Esophagus squamous epithelium (tissue), 5 donors: ENCODE measurements at places on chromosomes 11 and 22. TPM values are rescaled to one million over a fixed set of nuclear protein-coding genes. Genes with fewer than 3 reads are reported as not detected.

Gene CYP2D6
- 0.91 TPM for total RNA-seq

Gene A4GALT
- 20.8 TPM for total RNA-seq

Gene SORL1
- 16.4 TPM for total RNA-seq

Gene LIF
- 0.12 TPM for total RNA-seq

Gene OR8D4
- not detected for total RNA-seq

Gene CCDC15
- total RNA-seq, result 2.0 TPM

Gene KCNJ11
- total RNA-seq, result 1.5 TPM

Gene SLCO2B1
- total RNA-seq, result 3.6 TPM

Gene CPT1B
- total RNA-seq, result 3.5 TPM

Gene DYNC2H1
- total RNA-seq, result 13.9 TPM

Gene WT1
- not detected for total RNA-seq

Gene SCGB1D2
- not detected for total RNA-seq

Gene CHRNA10
- 0.38 TPM for total RNA-seq

Gene NRIP3
- total RNA-seq, result 0.66 TPM

DNA sequence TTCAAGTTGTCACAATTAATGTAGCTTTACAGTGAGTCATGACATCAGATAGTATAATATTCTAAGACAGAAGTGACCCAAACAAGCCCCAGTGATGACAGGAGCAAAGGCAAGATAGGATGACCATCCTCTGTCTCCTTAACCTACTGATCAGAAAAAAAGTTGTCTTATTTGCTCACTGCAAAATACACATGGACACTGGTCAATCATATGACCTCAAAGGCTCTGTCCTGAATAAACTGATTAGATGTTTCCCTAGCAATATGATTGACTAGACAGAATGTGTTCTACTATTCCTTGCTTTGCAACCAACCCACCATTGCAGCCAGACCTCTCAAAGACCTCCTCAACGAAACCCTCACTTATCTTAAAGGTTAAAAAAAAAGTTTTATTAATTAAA, 117.4 kb downstream of the SYN3 start:
- H3K4me1 ChIP-seq, result no peaks in the 10 kb centered on the region
- no peaks in the 10 kb centered on the region for H3K27me3 ChIP-seq
- no peak overlapping the region for H3K4me3 ChIP-seq
- H3K36me3 ChIP-seq, result no peaks in the 10 kb centered on the region
- H3K27ac ChIP-seq, result no peak overlapping the region
- no peak for DNase-seq

- H3K27ac ChIP-seq, result no peak overlapping the region
- no peaks in the 10 kb centered on the region for H3K27me3 ChIP-seq
- no peak for DNase-seq
- no peak overlapping the region for H3K4me3 ChIP-seq
- no peaks in the 10 kb centered on the region for H3K36me3 ChIP-seq
These were observed 101.9 kb downstream of the ARL14EP start for GRCh38 chr11:30424844-30425243.

- no peaks in the 10 kb centered on the region for H3K27me3 ChIP-seq
- DNase-seq, result no peak
- H3K4me1 ChIP-seq, result no peaks in the 10 kb centered on the region
- H3K36me3 ChIP-seq, result no peaks in the 10 kb centered on the region
- H3K4me3 ChIP-seq, result no peak overlapping the region
These were observed 2.8 kb upstream of the CD3E start for GRCh38 chr11:118301600-118302195.

GRCh38 chr11:126884192-126884591, 116.4 kb downstream of the KIRREL3 start:
- DNase-seq, result no peak
- no peaks in the 10 kb centered on the region for H3K27me3 ChIP-seq

- H3K27ac ChIP-seq, result no peak overlapping the region
- H3K36me3 ChIP-seq, result no peaks in the 10 kb centered on the region
- H3K4me3 ChIP-seq, result no peak overlapping the region
- H3K27me3 ChIP-seq, result no peaks in the 10 kb centered on the region
- H3K4me1 ChIP-seq, result peaks cover 51% of the 10 kb centered on the region
These were observed 45.5 kb downstream of the APIP start for GRCh38 chr11:34870548-34871196.

DNA sequence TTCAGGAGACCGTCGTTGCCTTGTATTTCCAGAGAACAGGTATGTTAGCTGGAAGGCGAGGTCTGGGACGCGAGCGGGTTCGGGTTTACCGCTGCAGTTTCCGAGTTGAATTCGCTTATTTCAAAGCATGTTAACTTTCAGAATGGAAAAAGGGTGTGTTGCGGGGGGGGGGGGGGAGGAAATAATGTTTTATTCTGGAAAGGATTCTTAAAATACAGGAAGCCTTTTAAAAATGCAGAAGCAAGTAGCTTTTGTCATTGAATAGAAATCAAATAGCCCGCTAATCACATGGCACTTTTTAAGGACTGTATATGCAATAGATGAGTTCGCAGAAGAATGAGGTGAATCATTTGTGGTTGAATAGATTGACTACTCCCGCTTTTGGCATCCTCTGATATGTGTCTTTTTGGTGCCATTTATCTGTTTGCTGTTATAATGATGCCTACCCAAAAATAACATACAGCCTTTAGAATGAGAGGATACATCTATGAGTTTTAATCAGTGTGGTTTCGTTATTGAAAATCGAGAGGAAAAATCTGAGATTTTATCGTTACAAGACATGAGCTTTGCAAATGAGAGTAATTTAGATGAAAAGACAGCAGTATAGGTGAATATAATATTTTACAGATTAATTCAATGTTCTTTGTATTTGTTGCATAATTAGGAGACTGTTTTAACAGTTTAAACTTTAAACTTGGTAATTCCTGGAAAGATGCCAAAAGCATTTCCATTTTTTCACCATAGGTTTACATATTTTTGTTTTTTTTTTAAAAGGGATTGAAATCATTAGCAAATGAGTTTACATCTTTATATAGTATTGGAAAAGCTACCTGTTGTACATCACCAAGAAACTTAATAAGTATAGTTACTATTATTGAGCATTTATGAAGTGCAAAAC, 1.7 kb downstream of the PDE3B start:
- peaks cover 7% of the 10 kb centered on the region for H3K4me1 ChIP-seq
- peak overlapping the region; percentile 50 for H3K4me3 ChIP-seq
- no peaks in the 10 kb centered on the region for H3K27me3 ChIP-seq
- H3K36me3 ChIP-seq, result no peaks in the 10 kb centered on the region
- DNase-seq, result no peak

DNA sequence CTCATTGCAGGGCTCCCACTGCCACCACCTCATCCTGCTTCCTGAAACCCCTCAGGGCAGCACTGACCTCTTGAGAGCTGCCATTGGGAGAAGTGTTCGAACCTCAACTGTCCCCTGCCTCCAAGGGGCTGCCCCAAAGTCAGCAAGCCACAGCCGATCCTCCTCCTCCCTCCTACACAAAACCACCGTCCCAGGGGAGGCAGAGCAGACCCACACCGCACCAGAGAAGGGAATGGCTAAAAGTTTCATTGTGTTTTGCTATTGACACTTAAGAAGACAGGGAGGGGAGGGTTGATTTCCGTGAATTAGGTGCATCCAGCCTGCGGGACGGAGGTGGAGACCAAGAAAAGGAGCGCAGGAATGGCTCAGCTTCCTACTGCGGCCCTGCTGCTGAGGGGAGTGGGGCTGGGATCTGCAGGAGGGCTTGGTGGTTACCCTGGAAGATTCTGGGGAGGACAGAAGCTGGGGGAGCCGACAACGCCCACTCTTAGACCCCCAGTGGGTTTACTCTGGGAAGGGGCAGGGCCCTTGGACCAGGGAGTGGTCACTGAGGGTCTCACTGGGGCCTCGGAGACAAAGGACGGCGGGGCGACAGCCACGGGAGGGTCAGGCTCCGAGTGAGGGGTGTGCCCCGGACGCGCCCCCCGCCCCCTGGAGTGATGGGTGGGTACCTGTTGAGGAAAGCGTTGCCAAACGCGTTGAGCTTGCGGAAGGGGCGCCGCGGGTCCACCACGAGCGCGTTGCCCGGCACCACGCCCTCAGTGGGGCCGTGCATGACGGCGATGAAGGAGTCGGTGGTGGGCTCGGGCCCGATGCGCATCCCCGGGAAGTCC, 815 bp downstream of the EHD1 start:
- peaks cover 37% of the 10 kb centered on the region for H3K4me1 ChIP-seq
- H3K27me3 ChIP-seq, result no peaks in the 10 kb centered on the region
- DNase-seq, result no peak
- peak overlapping the region; percentile 91 for H3K27ac ChIP-seq
- peaks cover 7% of the 10 kb centered on the region for H3K36me3 ChIP-seq
- peak overlapping the region; percentile 81 for H3K4me3 ChIP-seq

DNA sequence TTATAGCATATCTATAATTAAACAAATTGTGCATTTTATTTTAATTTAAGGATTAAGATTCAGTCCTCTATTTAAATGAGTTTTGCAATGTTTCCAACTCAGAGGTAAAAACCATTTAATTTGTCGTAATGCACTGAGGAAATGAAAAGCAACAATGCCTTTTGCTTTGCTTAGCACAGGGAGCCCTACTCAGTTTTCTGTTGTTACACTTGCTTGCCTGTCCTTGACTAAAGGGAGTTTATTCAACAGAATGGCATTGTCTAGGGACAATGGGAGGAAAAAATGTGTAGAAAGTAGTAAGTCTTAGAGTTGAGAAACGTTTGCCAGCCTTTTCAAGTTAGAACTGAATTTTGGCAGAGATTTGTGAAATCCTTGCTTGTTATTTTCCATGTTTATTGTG, 734.2 kb upstream of the ANO3 start:
- no peaks in the 10 kb centered on the region for H3K4me1 ChIP-seq
- H3K27ac ChIP-seq, result no peak overlapping the region
- no peaks in the 10 kb centered on the region for H3K27me3 ChIP-seq
- H3K36me3 ChIP-seq, result no peaks in the 10 kb centered on the region

DNA sequence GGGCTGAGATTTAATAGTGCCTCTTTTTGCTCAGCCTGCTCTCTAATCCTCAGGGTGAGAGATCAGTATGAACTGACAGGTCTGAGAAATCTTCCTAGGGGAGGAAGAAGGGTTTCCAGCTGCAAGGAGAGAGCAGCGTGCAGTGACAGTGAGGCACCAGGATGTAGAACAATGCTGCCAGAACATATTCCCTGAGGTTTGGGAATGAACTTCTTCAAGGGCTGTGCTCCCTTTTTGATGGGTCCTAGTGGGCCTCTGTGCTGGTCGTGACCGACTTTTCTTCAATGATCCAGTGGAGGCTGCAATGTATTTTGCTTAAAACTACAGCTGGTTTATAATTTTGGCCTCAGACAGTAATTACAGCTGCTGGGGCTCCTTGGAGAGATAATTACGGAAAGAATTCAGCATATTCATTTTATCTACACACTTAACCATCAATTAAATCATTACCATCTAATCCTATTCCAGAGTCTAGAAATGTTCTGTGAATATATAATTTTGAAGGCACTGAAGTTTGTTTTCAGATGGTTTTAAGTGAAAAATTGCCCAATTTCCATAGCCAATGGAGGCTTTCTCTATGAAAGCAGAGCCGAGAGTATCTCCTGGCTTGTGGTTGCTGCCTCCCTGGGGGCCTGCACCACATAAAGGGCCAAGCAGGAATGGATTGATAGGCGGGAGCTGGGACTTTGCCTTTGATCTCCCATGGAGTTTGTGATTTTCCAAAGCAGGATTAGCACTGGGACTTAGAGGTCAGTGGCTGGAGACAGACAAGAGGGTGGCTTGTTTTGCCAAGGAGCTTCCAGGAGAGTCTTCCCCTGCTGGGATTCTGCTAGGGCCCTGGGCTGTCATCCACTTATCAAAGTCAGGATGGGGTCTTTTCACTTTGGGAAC, 41.0 kb upstream of the OLFML1 start:
- H3K27ac ChIP-seq, result no peak overlapping the region
- no peak overlapping the region for H3K4me3 ChIP-seq
- H3K36me3 ChIP-seq, result no peaks in the 10 kb centered on the region
- H3K4me1 ChIP-seq, result peaks cover 5% of the 10 kb centered on the region

DNA sequence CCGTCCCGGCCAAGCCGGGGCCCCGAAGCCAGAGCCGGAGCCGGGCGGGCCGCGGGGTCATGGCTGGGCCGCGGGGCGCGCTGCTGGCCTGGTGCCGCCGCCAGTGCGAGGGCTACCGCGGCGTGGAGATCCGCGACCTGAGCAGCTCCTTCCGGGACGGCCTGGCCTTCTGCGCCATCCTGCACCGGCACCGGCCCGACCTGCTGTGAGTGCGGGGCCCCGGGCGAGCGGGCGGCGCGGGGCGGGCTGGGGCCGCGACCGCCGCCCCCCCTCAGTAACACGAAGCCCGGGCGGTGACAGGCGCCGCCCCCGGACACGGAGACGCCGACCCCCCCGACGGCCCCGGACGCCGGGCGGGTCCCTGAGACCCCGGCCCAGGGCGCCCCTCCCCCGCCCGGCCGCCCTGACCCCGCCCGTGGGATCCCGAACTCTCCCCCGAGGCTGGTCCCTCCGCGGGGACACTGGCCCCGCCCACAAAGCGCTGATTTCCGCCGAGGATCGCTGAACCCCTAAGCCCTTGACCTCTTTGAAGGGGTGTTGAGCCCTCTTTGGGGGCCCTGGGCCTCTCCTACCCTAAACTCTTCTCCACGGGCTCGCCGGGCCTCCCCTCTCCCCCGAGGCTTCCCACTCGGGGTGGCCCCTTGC, 389 bp downstream of the MICALL1 start:
- H3K27ac ChIP-seq, result peak overlapping the region; percentile 97
- peaks cover 40% of the 10 kb centered on the region for H3K4me1 ChIP-seq
- peak overlapping the region; percentile 97 for H3K4me3 ChIP-seq
- H3K36me3 ChIP-seq, result peaks cover 27% of the 10 kb centered on the region
- H3K27me3 ChIP-seq, result no peaks in the 10 kb centered on the region

DNA sequence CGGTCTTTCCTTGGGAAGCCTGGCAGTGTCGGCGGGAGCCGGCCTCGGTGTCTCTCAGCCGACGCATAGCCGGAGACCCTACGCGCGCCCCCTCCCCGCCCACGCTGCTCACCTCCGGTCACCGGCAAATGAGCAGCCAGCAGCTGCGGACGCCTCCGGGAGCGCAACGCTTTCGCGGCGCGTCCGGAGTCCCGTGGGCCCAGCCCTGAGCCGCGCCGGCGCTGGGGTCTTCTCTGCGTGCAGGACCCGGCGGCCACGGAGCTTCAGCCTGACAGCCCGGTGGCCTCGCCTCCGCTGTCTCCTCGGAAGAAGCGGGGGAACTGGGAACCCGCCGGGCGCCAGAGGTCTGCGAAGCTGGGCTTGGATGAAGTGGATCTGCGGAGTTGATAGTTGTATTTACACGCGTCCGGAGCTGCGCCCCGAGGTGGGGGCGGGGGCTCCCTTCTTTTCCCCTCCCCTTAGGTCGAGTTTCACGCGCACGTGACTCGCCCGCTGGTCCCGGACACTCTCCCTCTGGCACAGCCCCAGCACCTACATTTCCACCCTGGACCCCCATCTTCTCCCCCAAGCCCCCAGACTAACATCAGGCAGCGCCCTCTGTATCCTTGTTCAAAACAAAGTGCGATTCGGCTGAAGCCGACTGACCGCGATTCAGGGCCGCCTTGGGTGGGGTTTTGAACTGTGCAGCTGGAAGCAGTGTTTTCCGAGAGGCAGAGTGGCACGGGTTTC, at the start of gene SLC43A1:
Gene SLC43A1 (minus strand): TSS at position 371 of the 729 bp plus-strand sequence. CDS start 1,591 bp downstream, outside the sequence.
- H3K36me3 ChIP-seq, result no peaks in the 10 kb centered on the region
- H3K27me3 ChIP-seq, result no peaks in the 10 kb centered on the region
- DNase-seq, result no peak
- H3K4me1 ChIP-seq, result peaks cover 13% of the 10 kb centered on the region
- peak within 1 kb of the TSS; percentile 82 for H3K4me3 ChIP-seq

GRCh38 chr11:66556086-66556485, 9.4 kb downstream of the ACTN3 start:
- peaks cover 11% of the 10 kb centered on the region for H3K4me1 ChIP-seq
- DNase-seq, result no peak
- H3K36me3 ChIP-seq, result no peaks in the 10 kb centered on the region
